Activated naive CD4-positive, alpha-beta T cell (primary cell): ENCODE measurements at places on chromosomes 7 and 10.

DNA sequence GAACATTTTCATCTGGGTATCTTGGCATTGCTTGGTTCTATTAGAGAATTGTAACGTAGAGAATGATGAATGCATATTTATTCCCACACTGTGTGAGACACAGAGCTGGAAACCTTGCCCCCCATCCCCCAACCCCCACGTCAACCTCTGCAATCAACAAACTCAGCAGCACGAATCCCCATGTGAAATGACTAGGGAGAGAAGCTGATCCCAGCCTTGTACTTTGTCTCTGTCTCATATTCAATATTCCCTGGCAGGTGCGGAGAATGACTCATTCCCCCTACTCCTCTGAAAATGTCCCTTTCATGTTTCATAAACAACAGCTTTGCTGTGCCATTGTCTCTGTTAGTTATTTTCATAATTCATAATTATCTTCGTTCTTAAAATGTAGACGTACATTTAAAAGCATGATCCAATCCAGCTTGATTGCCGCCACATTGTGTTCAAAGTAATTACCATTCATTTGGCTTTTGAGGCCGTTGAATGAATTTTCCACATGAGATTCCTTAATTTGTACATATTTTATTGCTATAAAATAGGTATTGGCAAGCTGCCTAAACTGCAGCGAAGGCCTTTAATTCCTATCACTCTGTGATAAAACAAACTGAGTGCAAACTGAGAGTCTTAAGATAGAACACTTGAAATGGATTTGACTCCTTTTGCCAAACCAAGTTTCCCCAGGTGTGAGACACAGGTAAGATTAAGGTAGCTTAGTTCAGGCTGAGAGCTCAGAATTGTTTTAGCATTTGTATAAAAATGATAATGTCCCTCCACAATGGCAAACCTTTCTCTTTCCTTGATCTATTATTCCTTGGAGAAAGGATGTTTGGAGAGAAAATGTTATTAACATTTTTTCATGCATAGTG is 920.2 kb downstream of the TYW1 start:
- no peak for DNase-seq

GRCh38 chr10:104322416-104322782 is 15.9 kb downstream of the ITPRIP start:
- no peak for DNase-seq

- DNase-seq = no peak
Measured at GRCh38 chr7:5659584-5659983, 121.9 kb downstream of the RNF216 start.

DNA sequence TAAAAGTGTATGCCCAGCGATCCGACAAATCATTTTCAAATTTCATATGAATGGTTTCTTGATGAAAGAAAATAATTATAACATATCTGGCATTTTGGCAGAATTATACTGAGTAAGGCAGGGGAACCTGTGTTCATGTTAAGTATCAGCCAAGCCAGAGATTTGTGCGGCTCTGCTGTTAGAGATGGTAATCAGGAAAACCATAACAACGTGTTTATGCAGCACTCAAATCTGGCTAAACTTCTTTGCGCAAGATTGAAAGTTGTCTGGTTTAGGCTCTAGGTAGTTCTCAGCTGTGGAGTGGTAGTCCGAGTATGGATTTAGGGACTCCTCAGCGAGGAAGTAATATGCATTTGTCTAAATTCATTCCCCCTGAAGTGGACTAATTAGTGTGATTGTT is 8.9 kb upstream of the CTBP2 start:
- no peak for DNase-seq

DNA sequence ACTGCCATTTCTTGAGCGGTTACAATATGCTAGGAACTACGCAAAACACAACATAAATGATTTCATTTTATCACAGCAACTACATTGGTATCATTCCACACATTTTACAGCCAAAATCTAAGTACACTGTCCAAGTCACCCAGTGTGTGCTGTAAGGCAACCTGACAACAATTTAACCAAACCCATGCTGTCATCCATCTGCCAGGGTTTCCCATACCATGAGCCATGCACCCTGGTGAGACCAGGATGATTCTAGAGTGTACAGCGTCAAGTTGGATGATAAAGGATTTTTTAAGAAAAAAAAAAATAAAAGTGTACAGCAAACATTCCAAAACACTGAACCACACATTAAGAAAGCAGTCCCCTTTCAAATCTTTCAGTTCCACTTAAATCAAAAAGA is 52.9 kb downstream of the PIK3AP1 start:
- no peak for DNase-seq

DNA sequence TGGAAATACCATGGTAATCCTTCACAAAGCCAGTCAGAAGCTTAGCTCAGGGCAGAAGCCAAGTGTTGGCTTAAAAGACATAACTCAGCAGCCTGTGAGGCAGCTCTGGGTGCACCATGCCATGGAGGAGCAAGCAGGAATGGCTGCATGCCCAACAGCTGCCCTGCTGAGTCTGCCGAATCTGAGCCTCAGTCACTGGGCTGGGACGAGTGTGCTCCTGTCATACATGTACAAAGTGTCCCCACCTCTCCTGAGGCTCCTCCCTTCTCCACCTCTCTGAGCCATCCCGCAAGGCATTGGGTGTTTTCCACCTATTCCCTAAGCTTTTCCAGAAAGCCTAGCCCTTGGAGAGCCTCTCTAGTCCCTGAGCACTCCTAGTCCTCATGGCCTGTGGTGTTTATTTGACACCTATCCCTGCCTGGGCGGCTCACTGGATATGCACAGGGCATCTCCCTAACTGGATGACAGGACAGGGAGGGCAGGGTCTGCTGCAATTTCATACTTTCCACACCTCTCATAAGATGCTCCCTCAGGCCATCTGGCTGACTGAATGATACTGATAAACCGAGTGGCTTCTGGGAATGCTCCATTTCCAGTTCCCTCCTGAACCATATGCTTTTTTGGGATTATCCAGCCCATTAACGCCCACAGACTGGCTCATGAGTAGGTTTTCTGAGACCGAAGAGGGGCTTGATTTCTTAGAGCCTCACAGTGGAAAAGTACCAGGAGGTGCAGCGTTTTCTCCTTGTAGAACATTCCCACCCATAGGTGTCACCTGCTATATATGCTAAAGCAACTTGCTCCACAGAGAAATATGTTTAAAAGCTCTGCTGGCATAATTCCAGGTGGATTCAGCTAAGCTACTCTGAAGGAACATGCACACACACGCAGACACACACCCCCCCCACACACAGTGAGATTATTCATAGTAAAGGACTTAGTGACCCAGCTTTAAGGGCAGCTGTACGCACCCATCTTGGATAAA is 199.3 kb downstream of the SNX10 start:
- DNase-seq = no peak

- peak; percentile 32 for DNase-seq
Measured at GRCh38 chr10:6151087-6151977, 51.4 kb upstream of the PFKFB3 start.

GRCh38 chr7:81120803-81121202 is 202.0 kb upstream of the SEMA3C start:
- DNase-seq = no peak

GRCh38 chr10:19658131-19658530 is 158.1 kb upstream of the PLXDC2 start:
- no peak for DNase-seq

DNA sequence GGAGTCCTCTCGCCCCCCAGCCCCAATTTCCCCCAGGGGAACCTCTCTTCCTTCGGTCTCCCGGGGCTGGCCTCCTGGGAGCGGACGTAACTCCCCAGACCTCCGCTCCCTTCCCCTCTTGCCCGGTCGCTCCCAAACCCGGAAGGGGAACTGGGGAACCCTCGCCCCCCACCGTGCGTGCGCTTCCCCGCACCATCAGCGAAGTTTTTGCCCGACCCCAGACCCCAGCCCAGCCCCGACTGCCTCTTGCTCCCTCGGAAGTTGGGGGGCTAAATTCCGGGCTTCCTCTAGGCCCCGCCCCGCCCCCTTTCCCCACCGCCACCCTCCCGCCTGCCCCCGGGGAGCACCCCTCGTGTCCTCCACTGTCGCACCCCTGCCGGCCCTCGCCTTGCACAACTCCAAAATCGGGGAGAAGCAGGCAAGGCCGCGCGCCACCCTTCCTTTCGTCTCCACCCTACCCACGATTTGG is 436 bp downstream of the GNB2 start:
- DNase-seq = peak; percentile 26

- DNase-seq = no peak
Measured at GRCh38 chr10:47243791-47244190, 56.2 kb upstream of the GDF10 start.

DNA sequence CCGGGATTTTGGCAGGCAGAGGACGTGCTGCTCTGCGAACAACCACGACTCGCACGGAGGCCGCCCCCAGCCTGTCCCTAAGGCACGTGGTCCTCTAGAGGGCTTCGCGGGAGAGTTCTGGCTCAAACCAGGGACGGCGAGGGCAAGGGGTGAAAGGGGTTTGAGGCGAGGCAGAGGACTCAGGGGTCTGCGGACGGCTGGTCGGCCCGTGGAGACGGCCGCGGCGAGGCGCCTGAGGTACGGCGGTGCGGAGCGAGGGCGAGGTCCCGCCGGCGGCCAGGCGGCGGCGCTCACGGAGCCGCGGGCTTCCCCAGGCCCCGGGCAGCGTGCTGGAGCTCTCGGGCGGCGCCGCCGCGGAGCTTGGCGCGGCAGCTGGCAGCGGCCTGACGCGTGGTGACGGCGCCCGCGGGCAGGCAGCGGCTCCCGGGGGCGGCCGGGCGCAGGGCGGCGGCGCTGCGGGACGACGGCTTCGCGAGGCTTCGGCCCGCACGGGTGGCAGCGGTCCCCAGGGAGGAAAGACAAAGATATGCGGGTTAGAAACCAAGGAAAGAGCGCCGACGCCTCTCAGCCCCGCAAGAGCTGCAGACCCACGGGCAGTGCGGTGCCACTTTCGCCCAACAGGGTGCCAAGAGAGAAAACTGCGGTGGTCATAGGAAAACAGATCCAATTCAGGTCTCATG is 44.8 kb downstream of the ZNF800 start:
- peak; percentile 41 for DNase-seq

- DNase-seq = peak; percentile 33
Measured at GRCh38 chr10:6920072-6921019, 340.3 kb upstream of the PRKCQ start.

DNA sequence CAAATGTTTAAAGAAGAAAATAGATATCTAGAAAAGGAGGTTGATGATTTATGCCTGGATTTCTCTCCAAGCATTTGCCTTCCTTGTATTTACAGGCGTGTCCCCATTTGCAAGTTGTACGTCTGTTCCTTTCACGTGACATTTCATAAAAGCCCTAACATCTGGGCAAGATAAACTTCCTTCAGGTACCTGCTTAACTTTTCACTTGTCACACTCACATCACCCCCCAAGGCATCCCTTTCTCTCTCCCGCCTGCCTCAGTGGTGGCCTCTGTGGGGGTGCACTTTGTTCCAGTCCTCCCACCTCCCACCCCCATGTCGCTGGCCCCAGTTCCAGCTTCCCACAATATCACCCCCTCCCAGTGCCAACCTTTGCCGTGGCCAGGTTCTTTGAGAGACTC is 6.7 kb downstream of the TWIST1 start:
- no peak for DNase-seq

DNA sequence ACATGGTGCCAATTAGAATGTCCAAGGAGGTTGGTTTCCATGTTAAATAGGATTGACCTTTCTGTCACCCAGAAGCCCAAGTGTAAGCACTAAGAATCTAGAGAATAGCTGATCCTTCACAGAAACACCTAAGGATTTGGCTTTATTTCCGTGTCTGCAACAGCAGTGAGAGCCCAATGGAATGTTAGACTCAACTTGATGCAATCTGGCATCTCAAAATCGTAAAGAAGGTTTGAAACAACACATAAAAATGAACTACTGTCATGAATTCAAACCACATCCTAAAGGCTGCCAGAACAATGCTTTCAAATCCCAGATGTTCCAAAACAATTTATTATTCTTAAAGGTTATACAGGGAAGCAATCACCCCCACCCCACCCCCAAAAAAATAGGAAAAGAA is 18.6 kb downstream of the PPP1R3C start:
- no peak for DNase-seq

GRCh38 chr10:132469197-132469884 is 68.2 kb upstream of the INPP5A start:
- no peak for DNase-seq

GRCh38 chr7:16986755-16987154 is 105.0 kb upstream of the AGR3 start:
- DNase-seq = no peak

DNA sequence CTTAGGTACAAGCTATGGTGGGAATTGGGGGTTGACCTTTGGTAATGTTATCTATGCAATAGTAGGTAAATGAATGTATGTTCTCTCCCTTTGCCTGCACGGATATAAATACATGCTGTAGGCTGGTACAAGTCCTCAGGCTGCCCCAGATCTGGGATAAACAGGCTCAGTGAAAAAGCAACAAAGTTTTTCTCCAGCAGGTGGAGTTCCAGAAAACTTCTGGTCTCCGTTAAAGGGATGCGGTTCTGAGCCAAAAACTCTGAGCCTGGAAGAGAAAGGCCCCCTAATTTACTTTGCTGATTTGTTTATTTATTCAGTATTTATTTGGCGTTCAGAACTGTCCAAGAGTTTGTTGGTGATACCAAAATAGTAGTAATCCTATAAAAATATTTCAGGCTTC is 204.7 kb downstream of the ADRA2A start:
- DNase-seq = no peak

GRCh38 chr7:73509463-73509862 is 12.6 kb downstream of the BAZ1B start:
- DNase-seq = no peak

GRCh38 chr10:36023939-36024338 is 381.8 kb upstream of the FZD8 start:
- no peak for DNase-seq

DNA sequence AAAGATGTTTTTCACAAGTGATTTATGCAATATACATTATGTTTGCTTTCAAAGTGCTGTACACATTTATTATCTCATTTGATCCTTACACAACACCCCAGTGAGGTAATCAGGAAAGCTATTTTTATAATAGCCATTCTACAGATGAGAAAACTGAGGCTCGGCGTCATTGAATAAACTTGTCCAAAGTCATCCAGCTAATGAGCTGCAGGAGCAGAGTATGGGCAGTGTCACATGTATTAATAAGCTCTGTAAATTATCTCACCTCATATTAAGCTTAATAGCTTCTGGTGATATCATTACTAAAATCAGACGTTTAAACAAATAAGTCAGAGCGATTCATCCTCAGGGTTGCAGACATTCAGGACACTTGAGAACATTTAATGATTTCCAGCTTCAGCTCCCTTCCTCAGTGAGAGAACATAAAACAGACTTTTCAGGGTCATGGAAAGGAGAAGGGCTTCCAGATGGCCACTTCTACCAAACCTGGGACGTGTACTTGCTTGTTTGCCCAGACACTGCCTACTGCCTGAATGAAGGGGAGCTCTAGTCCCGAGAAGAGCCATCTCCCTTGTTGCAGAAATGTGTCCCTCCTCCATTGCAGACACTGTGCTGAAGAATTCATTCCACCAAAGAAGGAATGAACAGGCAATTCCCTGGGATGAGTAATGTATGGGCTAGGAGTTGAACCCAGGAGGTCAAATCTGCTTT is 20.5 kb upstream of the FZD1 start:
- no peak for DNase-seq

DNA sequence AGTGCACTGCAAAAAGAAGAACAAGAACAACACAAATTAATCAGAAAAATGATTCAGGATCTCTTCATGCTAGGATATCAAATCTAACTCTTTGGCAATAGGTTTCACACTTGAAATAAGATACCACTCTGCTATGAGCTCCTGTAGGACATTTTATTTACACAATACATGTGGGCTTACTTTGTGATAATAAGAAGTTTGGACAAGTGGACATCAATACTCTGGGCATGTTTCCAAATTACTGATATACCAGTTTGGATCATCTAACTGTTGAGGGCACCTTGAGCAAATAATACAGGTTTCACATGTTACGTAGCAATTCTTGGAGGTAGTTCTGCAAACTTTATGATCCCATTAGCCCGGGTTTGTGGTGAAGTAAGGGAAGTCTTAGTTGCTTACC is 59.8 kb downstream of the CPVL start:
- no peak for DNase-seq
